ENCODE measurements at places on chromosomes 7 and 10.

DNA sequence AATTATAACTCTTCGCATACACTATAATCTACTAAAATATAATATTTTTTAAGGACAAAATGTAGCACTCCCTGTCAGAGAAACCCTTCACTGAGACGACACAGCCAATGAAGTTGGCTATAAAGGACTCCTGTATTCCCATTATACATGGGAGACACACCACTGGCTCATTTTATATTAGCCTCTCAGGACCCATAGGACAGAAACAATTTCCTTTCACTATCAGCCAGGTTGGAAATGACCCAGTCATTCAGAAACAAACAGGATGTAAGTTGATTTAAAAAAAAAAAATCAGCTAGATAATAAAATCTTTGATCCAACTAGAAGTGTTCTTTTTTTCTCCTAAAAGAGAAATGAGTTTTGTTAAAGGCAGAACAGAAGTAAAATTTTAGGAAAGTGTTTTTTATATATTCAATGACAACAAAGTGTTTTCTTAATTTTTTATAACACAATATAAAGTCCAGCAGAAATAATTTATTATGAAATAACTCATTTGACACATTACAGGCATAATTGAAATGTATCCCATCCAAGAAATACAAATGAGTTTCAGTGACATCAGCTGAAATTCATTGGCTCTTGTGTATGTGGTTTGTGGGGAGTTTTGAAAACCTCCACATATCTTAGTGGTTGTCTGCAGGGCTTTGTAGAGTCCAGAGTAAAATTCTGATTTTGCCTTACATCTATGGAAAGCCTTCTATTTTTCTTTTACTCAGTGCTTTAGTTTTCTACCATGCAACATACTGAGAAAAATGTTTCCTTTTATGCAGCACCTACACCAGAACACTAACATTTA is 64.1 kb downstream of the CTTNBP2 start:
- DNase-seq: no peak

GRCh38 chr10:50400694-50401093 is 149.4 kb upstream of the ASAH2 start:
- no peak for DNase-seq

GRCh38 chr10:54797636-54798321 is 3.3 kb downstream of the PCDH15 start:
- no peak for DNase-seq

GRCh38 chr10:59709395-59710125 is at the start of gene SLC16A9:
Gene SLC16A9 (minus strand): TSS chr10:59709850. CDS start chr10:59684291, 25,559 bp downstream.
- peak; percentile 4 for DNase-seq

DNA sequence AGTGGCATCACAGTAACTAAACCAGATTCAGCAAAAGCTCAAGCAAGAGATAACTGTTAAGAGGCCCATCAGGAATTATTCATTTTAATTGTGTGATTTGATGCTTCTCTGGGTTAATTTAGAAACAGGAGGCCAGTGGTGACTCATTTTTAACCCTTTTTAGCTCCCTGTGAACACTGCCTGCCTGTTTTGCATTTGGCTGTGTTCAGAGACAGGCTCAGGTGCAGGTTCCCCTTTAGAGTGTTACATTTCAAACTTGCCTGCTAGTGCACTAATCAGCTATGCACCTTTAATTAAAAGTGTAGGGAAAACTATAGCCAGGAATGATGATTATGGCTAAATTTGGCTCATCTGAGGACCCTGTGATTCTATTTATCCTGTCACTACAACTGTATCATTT is 6.5 kb downstream of the STAMBPL1 start:
- DNase-seq: no peak

All from activated CD4-positive, alpha-beta T cell treated with anti-CD3 and anti-CD28 coated beads for 4 hours (primary cell).